ENCODE measurements at places on chromosomes 2 and 18. TPM values are rescaled to one million over a fixed set of nuclear protein-coding genes. Genes with fewer than 3 reads are reported as not detected.

DNA sequence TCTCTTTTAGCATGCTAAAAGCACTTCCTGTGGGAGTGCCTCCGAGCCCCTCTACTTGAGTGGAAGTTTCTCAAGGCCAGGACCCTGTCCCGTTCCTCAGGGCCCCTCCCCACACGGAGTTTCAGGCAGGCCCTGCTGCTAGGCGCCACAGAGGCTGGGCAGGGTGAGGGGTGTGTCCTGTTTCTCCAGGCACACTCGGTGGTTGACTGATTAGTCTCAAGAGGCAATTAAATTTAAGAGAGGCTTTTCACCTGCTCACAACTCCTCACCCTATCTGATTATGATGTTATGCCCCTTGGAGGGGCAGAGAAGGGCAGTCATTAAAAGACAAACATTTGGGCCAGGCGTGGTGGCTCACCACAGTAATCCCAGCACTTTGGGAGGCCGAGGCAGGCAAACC lies 160.8 kb upstream of the HAAO start:
- peaks cover 2% of the 10 kb centered on the region for H3K27me3 ChIP-seq
- no peak overlapping the region for H3K4me3 ChIP-seq
- no peak overlapping the region for H3K27ac ChIP-seq

DNA sequence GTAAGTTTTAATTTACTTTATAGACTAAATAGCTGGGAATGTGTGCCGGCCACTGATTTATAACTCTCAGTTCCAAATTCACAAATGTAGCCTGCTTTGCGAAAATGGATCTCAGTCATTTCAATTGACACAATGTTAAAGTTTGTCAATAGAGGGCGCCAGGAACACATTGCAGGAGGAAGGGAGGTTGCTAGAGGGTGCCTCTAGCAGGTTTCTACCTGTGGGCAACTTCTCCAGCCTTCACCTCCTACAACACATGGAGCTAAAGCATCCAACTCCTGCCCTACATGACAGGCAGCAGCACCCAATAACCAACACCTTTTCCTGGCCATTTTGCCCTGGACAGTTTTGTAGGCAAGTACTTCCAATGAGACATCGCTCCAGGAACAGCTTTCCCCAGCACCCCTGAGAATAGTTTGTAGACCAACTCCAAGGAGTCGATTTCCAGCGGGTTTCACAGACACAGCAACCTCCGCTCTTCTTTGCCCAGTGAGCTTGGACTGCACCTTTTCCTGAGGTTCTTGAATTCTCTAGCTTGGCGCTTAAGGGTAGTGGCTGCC lies 784.8 kb upstream of the CDH2 start:
- no peak overlapping the region for H3K27ac ChIP-seq
- no peaks in the 10 kb centered on the region for H3K4me1 ChIP-seq
- DNase-seq: no peak
- no peaks in the 10 kb centered on the region for H3K27me3 ChIP-seq
- H3K36me3 ChIP-seq: no peaks in the 10 kb centered on the region

- DNase-seq: no peak
- no peaks in the 10 kb centered on the region for H3K36me3 ChIP-seq
- no peak overlapping the region for H3K4me3 ChIP-seq
- H3K27me3 ChIP-seq: peaks cover 25% of the 10 kb centered on the region
- H3K4me1 ChIP-seq: no peaks in the 10 kb centered on the region
Measured at GRCh38 chr2:200604571-200605255, 18.9 kb downstream of the AOX1 start.

GRCh38 chr2:121254748-121255147 lies 30.3 kb downstream of the TFCP2L1 start:
- no peak overlapping the region for H3K27ac ChIP-seq
- H3K4me1 ChIP-seq: peaks cover 2% of the 10 kb centered on the region
- H3K27me3 ChIP-seq: peaks cover 10% of the 10 kb centered on the region

DNA sequence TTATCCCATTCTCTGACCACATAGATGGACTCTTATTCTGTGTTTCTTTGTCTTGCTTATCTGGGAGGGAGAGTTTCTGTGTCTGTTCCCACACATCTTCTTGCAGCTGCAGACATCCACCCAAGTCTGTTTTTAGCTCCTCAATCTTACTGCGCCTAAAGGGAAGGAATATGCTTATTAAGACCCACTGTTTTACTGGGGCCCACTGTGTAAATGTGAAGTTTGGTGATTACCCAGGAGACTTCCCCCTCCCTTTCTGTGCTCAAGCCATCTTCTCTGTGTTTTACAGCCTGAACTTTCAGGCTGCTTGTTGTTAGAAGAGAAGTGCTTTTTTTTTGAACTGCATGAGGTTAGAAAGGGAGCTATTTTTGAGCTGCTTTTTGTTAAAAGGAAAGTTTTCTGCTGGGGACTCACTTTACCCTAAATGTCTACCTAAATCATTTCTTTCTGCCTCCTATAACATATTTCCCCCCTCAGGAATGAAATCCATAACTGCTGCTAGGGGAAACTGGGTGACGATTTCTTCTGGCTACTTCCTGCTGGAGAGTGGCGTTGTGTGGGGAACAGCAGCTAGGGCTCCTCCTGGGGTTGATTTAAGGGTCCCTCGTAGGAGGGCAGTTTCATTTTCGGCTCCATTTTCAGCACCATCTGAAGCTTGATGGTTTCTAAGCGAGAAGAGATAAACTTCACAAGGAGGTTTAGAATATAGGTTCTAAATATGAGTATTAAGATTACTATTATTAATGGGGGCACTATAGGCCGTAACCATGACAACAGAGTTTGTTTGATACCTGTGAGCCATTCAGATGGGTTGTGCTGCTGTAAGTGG lies 39.5 kb upstream of the GMCL1 start:
- H3K27me3 ChIP-seq: no peaks in the 10 kb centered on the region
- peaks cover 18% of the 10 kb centered on the region for H3K4me1 ChIP-seq
- H3K4me3 ChIP-seq: peak overlapping the region; percentile 72
- H3K36me3 ChIP-seq: peaks cover 17% of the 10 kb centered on the region
- H3K27ac ChIP-seq: peak overlapping the region; percentile 53

DNA sequence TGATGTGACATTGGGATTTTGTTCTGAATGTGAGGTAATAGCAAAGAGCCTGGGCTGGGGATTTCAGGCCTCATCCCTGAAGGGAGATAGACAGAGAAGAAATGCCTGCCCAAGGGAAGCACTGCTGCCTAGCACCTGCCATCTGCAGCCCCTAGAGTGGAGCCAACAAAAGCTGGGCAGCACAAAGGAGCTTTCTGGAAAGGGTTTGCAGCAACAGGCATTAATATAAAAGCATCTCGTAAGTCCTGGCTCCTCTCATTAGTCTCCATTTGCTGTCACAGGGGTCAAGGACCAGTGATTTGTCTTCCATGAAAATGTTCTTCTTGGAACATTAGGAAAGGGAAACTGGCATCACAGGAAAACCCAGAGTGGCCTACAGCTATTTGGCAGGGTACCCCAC lies 157.2 kb upstream of the SLC14A2 start:
- no peaks in the 10 kb centered on the region for H3K4me1 ChIP-seq
- H3K27ac ChIP-seq: no peak overlapping the region
- H3K36me3 ChIP-seq: no peaks in the 10 kb centered on the region
- DNase-seq: no peak
- peaks cover 9% of the 10 kb centered on the region for H3K27me3 ChIP-seq
- no peak overlapping the region for H3K4me3 ChIP-seq

DNA sequence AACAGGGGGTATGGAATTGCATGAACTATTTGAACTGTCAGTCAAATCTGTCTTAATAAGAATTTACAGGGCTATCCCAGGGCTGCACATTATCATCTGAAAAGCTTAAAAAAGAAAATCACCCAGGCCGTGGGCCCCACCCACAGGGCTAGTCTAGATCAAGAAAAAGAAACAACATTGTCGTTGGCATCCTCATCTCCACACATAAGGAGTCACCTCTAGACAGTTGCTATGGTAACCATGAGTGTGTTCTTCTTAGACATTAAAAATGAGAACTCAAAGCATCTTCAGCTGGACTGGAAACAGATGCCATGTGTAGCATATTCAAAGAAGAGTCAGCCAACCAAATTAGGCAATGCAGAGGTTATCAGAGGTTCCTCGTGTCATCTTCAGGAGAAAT lies 72.3 kb upstream of the CPO start:
- DNase-seq: no peak
- H3K4me1 ChIP-seq: no peaks in the 10 kb centered on the region

DNA sequence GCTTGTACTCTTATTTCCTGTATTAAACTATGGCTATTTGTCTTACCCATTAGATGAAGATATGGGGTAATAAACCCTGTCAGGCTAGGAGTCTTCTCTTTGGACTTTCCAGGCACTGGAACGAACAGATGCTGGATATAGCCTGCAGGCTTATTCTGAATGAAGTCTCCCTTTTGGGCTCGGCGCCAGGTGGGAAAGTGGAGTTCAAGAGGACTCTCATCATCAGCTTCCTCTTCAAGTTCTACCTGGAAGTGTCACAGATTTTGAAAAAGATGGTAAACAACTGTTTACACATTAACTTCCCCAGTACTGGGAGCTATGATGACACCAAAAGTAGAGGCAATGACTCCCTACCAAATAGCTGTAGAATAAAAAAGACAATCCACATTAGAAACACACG lies 27.9 kb downstream of the AOX1 start:
- H3K4me3 ChIP-seq: no peak overlapping the region
- H3K4me1 ChIP-seq: peaks cover 10% of the 10 kb centered on the region
- peaks cover 16% of the 10 kb centered on the region for H3K27me3 ChIP-seq
- DNase-seq: no peak

DNA sequence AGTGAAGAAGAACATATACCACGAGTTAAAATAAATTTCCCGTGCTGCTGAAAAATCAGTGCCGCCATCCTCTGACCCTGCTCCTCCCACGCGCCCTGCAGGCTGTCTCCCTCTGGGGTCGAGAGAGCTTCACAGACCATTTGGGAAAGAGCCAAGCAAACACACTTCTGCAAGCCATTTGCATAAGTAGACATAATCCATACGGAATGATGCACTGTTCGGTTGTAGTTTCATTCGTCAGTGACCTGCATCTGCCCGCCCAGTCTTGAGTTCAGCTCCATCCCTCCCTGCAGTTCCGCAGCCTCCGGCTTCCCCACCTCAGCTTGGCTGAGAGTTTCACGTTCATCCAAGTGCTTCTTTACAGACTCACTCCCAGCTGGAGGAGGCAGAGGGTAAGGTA lies 69.6 kb downstream of the TRAPPC12 start:
- H3K27me3 ChIP-seq: no peaks in the 10 kb centered on the region
- no peak overlapping the region for H3K4me3 ChIP-seq
- H3K27ac ChIP-seq: no peak overlapping the region
- H3K4me1 ChIP-seq: no peaks in the 10 kb centered on the region
- no peak for DNase-seq

DNA sequence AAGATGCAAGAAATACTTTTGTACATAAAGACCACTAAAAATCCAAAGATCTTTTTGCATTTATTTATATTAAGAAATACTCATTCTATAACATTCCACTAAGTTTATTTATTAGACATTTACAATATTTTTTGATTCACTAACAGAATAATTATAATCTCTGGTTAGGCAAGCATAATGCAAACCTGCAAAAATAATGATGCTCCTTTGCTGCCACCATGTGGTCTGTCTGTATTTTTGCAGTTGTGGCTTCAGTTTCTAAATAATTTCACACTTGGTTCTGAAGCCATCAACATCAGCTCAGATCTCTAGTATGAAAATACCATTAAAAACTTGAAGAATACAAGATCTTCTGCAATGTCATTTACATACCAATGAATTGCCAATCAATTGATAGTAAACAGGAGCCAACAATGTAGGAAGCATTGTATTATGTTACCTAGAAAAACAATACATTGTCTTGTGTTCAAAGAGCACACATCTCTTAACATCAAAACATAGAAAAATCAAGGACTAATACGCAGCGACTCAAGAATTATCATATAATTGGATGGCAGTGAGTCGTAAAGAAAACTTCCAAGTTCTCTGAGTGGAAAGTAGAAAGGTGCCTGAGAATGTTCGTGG lies 28.8 kb upstream of the WDR75 start:
- H3K27ac ChIP-seq: no peak overlapping the region
- DNase-seq: no peak
- no peaks in the 10 kb centered on the region for H3K27me3 ChIP-seq
- peaks cover 10% of the 10 kb centered on the region for H3K4me1 ChIP-seq

DNA sequence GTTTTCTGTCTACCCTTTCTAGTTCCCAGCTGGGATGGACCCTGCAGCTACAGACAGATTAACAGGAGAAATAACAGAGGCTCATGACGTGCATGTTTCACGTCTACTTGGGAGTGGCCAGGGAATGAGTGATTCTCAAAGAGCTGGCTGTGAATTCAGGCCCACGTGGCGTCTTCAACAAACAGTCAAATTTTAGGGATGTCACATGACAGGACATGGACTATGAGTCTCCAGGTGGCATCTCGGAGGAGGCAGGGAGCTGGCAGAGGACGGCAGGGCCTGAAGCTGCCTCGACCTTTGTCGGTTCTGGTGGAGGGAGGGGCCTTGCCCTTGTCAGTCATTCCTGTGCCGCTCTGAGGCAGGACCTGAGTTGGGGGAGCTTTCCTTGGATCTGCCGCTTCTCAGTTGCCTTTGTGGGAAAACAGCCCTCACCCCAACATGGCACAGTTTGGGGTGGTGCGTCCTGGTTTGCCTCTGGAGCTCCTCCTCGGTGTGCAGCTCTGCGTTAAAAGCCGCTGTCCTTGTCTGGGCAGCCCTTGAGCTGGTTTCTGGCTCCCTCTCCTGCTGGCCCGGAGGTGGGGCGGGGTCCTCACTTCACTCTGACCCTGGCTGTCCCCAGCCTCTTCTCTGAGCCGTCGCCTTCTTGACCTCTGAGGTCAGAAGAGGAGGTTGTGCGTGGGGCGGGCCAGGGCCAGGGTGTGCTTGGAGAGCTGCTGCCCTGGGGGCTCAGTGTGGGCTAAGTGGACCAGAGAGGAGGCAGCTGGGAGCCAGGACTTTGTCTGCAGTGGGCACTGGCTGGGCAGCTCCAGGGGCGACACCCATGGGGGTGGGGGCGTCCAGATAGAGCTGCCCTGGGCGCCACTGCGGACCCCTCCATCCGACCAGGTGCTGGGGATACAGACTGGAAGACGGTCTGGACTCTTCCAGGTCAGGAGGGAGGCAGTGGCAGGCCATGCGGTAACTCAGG lies 12.1 kb upstream of the GAL3ST2 start:
- H3K27me3 ChIP-seq: no peaks in the 10 kb centered on the region
- DNase-seq: no peak
- H3K4me1 ChIP-seq: peaks cover 18% of the 10 kb centered on the region
- no peak overlapping the region for H3K4me3 ChIP-seq

- H3K4me1 ChIP-seq: no peaks in the 10 kb centered on the region
- H3K27me3 ChIP-seq: no peaks in the 10 kb centered on the region
- H3K36me3 ChIP-seq: no peaks in the 10 kb centered on the region
- no peak for DNase-seq
- no peak overlapping the region for H3K4me3 ChIP-seq
- no peak overlapping the region for H3K27ac ChIP-seq
Measured at GRCh38 chr18:7512990-7513389, 54.1 kb upstream of the PTPRM start.

- H3K4me1 ChIP-seq: no peaks in the 10 kb centered on the region
- H3K4me3 ChIP-seq: no peak overlapping the region
- no peak for DNase-seq
- H3K36me3 ChIP-seq: no peaks in the 10 kb centered on the region
- no peak overlapping the region for H3K27ac ChIP-seq
- no peaks in the 10 kb centered on the region for H3K27me3 ChIP-seq
Measured at GRCh38 chr2:122680662-122681061, 925.2 kb downstream of the TSN start.

GRCh38 chr2:144006139-144006538 lies 513.8 kb downstream of the ZEB2 start:
- H3K27me3 ChIP-seq: no peaks in the 10 kb centered on the region
- H3K36me3 ChIP-seq: peaks cover 7% of the 10 kb centered on the region
- no peak overlapping the region for H3K27ac ChIP-seq
- H3K4me3 ChIP-seq: no peak overlapping the region
- H3K4me1 ChIP-seq: no peaks in the 10 kb centered on the region

The LAMA3 gene
- total RNA-seq: 0.19 TPM

The MC2R gene
- total RNA-seq: not detected

The KCNIP3 gene
- not detected for total RNA-seq

The C18orf54 gene
- total RNA-seq: 8.0 TPM

The IL1R2 gene
- total RNA-seq: not detected

The DLX1 gene
- total RNA-seq: not detected

Measured in activated naive CD8-positive, alpha-beta T cell treated with anti-CD3 and anti-CD28 coated beads, Interleukin-2, amount 10 ng/mL, durations not matched to agents 7 days and 5 days (primary cell).